ENCODE measurements at places on chromosomes 7 and 10.

- no peak for DNase-seq
Observed at GRCh38 chr7:19317461-19317860, 172.2 kb upstream of the FERD3L start.

DNA sequence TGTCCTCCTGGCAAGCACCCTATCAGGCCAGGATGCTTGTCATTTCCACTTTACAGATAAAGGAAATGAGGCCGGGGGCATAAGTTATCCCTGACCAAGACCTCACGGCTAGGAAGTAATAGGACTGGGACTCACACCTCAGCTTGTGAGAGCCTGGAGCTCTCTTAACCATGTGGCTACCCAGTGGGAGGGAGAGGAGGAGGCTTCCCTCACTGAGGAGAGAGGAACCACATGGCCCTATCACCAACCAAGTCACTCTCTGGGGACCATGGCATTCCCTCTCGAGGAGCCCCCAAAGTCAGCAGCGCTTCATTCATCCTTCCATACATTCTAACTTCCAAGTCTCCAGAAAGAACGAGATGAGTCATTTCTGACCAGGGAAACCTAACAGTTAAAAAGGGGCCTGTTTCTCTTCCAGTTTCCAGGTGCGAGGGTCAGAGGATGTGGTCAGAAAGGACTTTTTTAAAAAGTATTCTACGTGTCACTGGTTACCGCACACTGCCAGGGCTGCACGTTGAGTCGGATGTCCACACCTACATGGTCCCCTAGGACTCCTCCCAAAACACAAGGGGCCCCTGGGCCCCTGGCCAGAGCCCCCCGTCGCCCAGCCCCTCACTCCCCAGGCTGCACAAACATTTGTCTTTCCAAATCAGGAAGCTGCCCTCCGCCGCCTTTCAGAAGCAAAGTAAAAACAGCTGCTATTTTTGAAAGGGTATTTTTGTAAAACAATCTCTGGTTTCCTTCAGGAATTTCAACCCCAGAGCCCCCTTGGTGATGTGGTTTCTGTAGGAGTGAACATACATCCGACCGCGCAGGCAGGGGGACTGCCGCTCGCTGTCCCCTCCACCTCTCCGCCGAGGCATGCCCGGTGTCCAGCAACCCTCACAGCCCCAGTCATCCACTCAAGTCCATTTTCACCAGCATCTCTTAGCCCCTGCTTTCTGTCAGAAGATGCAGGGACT, 128.2 kb upstream of the CHST15 start:
- no peak for DNase-seq

GRCh38 chr10:37777056-37777455, 80.4 kb downstream of the ZNF248 start:
- DNase-seq, result no peak

- DNase-seq, result no peak
Observed at GRCh38 chr7:66297579-66297978, 92.4 kb downstream of the TPST1 start.

DNA sequence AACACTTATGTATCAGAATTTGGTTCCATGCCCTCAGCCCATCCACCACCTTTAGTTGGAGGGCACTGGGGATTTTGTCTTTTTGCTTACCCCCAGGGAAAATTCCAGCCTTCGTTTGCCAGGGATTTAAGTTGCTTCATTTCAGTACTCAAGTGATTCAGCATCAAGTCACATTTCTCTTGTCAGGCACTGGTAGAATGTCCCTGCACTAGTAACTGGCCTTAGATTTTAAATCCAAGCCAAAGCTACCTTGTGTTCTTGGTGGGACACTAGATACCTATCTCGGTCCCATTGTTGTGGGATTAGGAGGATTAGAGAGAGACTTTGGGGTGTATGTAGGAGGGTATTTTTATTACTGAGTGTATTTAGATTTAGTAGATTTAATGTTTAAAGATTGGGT, 613.1 kb downstream of the SUGCT start:
- no peak for DNase-seq

DNA sequence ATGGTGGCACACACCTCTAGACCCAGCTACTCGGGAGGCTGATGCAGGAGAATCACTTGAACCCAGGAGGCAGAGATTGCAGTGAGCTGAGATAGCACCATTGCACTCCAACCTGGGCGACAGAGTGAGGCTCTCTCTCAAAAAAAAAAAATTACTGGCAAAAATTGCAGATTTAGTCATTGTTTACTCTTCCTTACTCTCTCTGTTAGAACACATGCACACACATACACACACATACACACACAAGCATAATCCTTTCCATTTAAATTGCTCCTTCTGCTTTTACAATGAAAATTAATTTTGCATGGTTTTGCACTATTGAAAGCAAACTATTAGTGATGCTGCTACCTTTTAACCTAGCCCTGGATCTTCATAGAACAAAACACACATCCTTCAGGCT, 15.4 kb upstream of the UCN3 start:
- DNase-seq, result no peak

GRCh38 chr10:520402-520787, 169.1 kb downstream of the DIP2C start:
- no peak for DNase-seq

- DNase-seq, result peak; percentile 40
Observed at GRCh38 chr10:3217301-3217700, 44.7 kb upstream of the PITRM1 start.

- DNase-seq, result no peak
Observed at GRCh38 chr10:22345301-22346095, at the start of gene SPAG6. Gene SPAG6 (plus strand): TSS chr10:22345496. CDS start chr10:22345612, 116 bp downstream.

- DNase-seq, result no peak
Observed at GRCh38 chr7:20432071-20432470, 101.4 kb downstream of the ITGB8 start.

- no peak for DNase-seq
Observed at GRCh38 chr10:88138319-88138848, 275.0 kb downstream of the PTEN start.

GRCh38 chr7:17227766-17228490, 70.5 kb upstream of the AHR start:
- no peak for DNase-seq

- no peak for DNase-seq
Observed at GRCh38 chr10:124032971-124033886, 60.2 kb downstream of the CHST15 start.

GRCh38 chr7:80637911-80638765, at the start of gene CD36:
Gene CD36 (plus strand): TSS chr7:80638642. CDS start chr7:80646741, 8,099 bp downstream.
- DNase-seq, result no peak

DNA sequence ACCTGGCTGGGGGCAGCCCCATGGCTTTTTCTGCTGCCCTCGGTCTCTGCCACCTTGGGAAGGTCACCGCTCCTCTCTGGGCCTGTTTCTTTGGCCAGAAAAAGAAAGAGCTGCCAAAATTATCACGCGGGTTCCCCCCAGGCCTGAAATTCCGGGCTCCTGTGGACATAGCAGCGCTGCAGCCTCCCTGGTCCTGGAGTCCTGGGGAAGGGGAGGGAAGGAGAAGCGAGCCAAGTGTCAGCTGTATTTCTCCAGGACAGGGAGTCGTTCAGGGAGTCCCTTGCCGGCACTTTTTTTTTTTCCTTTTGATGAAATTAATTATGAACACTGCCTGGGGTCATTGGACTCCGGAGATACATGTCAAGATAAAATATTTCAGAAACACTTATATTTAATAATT, 152.3 kb upstream of the GPR26 start:
- no peak for DNase-seq

- no peak for DNase-seq
Observed at GRCh38 chr10:45421221-45422097, 47.4 kb downstream of the ALOX5 start.

DNA sequence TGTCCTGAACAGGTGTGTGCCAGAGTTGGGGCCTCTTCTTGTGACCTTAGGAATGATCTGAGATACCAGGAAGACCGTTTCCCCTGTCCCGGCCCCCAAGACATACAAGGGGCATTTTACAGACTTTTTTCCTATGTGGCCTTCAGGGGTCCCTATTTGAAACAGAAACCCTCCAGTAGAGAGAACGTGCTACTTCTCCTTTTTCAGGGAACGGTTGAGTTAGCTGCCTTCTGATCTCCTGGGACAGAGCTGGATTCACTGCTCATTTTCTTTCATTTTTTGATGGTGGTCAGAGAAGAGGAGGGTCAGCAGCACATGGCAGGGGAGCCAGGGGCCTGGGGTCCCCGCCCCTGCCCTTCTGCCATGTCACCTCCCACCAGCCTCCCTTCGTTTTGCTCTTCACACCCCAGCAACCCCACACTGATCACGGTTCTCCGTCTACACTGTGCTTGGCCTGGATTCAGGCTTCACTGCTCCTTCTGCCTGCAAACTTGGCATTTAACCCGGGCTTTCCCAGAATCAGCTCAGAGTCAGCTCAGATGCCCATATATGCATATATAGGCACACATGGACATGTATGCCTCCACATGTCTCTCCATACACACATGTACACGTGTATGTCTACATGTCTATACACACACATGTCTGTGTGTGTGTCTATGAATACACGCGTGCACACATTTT, 138.1 kb upstream of the BTBD16 start:
- no peak for DNase-seq

- no peak for DNase-seq
Observed at GRCh38 chr10:35887685-35888084, 245.6 kb upstream of the FZD8 start.

DNA sequence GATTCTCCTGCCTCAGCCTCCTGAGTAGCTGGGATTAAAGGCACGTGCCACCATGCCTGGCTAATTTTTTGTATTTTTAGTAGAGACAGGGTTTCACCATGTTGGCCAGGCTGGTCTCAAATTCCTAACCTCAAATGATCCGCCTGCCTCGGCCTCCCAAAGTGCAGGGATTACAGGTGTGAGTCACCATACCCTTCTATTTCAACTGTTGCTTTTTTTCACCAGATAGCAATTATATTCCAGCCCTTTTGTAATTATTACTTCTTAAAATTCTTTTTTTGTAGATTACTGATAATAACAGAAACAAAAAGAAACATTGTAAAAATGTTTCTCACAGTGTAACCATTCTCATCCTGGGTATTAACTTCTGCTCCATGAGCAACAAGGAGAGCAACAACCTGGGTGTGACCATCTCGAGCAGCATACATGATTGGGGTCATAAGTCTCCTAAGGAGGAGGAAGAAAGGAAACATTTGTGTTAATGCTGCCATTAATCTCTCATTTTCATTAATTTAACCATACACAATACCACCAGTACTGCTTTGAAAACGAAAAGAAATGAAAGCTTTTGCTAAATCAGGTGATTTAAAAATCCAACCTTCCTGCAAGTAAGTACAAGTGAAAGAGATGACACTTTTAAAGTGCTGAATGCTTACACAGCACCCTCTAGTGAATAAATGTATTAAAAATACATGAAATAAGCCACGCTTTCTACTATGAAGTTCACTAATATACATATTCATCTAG, 41.8 kb downstream of the ASZ1 start:
- no peak for DNase-seq

GRCh38 chr10:84012831-84013458, 126.4 kb upstream of the GHITM start:
- DNase-seq, result no peak

GRCh38 chr7:137080516-137081203, 212.2 kb downstream of the CHRM2 start:
- DNase-seq, result peak; percentile 20

DNA sequence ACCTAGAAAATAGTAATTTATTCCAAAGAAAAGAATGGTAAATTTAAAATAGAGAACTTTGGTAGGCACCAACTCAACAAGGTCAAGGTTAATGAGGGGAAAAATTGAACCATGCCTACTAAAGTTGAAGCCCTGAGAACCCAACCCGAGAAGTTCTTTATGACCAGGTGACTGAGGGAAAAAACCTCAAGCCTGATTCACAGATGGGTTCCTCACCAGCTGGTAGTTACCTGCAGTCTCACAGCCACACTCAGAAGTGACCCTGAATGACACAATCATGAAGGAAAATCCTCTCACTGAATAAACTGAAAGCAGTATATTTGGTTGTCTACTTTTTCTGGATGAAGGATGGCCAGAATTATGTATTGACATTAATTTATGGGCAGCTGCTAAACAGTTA, 7.0 kb downstream of the C10orf67 start:
- DNase-seq, result no peak

- DNase-seq, result no peak
Observed at GRCh38 chr7:1569016-1569415, 816 bp downstream of the PSMG3 start.

- no peak for DNase-seq
Observed at GRCh38 chr7:2282185-2282751, 32.0 kb downstream of the SNX8 start.

- no peak for DNase-seq
Observed at GRCh38 chr7:3911685-3912084, 610.6 kb downstream of the SDK1 start.

GRCh38 chr7:1542841-1543747, 12.6 kb downstream of the MAFK start:
- DNase-seq, result no peak

GRCh38 chr7:140649556-140650205, 9.1 kb upstream of the DENND2A start:
- no peak for DNase-seq

DNA sequence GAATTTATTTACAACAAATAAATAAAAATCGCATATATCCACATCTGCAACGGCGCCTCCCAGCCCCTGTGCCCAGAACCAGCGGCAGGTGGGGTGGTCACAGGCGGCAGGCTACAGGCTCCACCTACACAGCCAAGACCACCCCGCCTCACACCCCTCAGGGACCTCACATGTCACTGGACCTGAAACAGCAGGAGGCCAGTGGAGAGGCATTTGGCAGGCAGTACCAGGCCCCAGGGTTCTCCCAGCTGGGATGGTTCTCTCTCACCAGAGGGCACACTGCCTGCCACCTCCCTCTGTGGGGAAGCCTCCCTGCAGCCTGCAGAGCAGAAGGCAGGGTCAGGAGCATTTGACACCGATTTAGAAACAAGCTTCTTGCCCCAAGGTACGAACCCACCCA, 81.5 kb downstream of the MAD1L1 start:
- DNase-seq, result no peak

DNA sequence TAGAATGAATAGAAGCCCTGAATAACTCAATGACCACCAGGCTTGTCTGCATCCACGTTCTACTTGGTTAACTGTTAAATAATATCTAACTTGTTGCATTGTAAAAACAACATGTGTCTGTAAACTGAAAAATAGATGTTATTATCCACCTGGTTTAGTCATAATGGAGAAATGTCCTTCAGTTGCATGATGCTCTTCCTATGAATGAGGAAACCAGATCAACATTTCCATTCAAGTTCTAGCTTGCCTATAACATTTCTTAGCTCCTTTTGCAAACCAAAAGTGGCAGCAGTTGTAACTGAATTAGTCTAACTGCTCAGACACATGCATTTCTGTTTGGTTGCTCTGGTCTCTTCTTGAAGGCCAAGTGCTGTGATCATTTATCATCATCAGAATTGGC, 62.9 kb upstream of the BET1 start:
- DNase-seq, result no peak

- DNase-seq, result no peak
Observed at GRCh38 chr7:101598422-101598985, 30.6 kb downstream of the MYL10 start.

DNA sequence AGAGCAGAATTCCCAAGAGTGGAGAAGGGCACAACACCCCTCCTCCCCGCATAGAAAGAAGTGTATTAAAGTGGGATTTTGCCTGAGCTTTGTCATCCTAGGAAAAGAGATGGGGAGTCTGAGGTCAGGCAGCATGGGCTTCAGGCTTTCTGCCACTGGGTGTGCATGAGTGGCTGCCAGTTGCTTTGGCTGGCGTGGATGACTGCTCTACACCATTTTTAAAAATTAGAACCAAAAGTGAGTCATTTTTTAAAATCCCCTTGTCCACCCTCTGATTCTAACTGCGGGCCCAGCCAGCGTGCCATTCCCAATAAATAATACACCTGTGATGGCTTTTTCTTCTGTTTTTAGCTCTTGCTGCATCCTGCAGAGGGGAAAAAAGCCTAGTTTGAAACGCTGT, 13.4 kb downstream of the SLC29A3 start:
- DNase-seq, result no peak

All from BJ (cell line).